ENCODE measurements at places on chromosomes 3 and 15.

DNA sequence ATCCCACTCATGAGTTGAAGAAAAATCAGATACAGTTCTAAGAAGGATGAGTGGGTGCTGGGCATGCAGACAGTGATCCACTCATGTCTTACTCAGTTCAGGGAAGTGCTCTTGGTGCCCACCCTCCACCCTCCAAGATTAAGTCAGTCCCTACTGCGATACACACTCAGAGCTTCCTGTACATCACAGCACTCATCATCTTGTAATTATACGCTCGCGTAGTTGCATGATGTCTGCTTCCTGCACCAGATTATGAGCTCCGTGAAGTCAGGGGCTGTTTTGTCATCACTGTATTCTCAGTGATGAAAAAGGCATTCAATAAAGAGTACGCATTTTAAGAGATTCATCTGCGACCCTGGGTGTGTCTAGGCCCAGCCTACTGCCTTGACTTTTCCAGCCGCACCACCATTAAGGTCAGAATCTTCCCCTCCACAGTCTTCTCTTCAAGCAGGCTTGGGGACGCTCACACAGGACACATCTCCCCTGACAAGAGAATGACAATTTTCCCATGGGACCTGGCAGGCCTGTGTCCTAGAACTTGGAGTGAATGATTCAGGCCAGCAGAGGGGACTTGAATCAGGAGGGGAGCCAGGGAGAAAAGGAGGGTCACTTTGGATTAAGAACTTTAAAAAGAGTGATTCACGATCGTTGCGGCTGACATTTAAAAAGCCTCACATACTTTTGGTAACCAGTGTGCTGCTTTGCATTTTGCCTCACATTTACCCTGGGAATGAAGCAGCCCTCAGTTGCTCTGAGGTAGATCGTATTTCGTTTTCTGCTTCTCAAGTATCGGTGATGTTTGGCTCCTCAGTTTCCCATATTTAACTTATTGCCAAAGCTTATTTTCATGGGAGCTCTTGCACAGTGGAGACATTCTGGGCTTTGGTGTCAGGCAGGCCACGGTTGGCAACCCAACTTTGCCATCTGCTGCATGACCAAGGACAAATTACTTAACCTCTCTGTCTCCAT lies 7.9 kb upstream of the PDE8A start:
- peak; percentile 53 for DNase-seq

DNA sequence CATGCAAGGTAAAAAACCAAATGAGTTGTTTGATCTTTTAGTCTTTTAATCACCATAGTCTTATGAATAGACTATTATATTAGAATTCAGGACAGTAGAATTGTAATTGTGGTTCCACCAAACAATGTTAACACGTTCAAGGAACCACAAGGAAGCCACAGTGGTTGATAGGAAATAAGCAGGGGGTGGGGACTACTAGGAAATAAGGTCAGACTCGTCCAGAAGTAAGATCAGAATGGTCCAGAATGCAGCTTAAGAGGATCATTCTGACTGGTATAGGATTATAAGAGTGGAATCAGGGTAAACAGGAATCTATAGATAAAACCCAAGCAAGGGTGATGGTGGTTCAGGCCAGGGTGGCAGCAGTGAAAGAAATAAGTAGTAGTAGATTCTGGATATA lies 7.5 kb downstream of the MYNN start:
- no peak for DNase-seq

DNA sequence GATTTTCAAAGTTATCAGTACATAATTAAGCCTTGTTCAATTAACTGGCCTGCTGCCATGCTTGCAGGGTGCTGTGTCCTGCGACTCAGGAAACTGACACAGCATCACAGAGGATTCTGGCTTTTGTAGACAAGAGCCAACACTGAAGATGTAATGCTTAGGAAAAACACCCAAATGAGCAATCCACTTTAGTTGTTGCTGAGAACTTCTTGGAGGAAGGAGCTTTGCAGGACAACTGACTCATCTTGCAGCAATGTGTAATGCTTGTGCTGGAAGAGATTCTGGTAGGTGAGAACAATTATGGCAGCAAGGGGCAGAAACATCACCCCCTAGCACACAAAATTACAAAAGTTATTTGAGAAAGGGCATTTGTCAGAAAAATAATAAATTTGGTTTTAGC lies 67.6 kb downstream of the NLGN1 start:
- peak; percentile 24 for DNase-seq

GRCh38 chr3:184586851-184587250 lies 25.3 kb downstream of the EPHB3 start:
- no peak for DNase-seq

DNA sequence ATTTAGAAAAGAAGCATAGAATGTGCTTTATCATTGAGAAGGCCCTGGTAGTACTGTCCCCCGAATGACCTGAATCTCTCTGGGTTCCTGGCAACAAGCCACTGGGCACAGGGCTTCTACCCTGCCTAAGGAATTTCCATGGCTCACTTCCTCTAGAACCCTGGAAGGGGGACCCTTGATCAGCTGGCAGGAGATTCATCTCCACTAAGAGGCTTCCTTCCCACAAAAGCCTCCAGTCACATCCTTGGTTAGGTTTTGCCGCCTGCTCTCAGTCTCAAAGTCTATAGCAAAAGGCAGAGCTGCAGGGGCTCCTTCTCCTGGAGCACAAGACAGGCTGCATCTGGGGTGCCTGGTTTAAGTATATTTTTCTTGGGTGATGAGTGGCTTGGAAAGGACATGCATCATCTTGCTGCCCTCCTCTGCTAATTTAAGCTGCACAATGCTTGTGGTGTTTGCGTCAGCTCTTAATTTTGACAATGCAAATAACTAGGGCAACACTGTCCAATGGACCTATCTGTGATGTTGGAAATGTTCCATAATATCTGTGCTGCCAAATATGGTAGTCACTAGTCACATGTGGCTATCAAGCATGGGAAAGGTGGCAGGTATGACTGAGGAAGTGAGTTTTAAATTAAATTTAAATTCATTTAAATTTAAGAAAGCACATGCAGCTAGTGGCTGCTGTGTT lies 33.4 kb upstream of the RARRES1 start:
- peak; percentile 50 for DNase-seq

DNA sequence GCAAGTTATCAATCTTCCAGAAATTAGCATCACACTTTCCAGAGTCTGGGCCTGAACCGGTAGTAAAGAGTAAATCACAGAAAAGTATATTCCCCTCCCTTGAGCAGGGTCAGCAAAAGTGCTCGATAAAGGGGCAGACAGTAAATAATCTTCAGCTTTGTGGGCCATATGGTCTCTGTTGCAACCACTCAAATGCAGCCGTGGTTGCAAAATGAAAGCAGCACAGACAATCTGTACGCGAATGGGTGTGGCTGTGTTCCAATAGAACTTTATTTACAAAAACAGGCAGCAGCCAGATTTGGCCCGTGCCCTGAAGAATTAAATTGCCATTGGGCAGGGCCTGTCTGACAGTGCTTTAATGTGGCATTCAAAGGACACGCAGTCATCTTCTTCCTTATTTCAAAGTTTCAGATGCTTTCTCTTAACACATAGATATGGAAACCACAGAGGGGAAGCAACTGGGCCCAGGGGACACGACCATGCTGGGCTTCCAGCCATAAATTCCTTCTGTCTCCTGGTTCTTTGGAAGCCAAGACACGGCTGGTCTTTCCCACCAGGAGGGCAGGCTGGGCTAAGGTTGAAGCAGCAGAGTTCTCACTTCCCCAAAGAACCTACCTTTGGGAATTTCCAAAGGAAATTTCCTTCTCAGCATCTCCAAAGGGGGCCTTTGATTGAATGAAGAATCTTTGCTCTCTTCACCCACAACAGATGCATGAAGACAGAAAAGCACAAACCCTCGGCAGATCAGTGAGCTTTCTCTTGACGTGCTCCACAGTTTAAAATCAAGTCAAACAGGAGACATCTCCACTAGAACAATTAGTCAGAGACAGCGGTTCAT lies 489.8 kb upstream of the PROK2 start:
- peak; percentile 86 for DNase-seq

GRCh38 chr3:110886222-110886893 lies 185.3 kb upstream of the NECTIN3 start:
- no peak for DNase-seq

DNA sequence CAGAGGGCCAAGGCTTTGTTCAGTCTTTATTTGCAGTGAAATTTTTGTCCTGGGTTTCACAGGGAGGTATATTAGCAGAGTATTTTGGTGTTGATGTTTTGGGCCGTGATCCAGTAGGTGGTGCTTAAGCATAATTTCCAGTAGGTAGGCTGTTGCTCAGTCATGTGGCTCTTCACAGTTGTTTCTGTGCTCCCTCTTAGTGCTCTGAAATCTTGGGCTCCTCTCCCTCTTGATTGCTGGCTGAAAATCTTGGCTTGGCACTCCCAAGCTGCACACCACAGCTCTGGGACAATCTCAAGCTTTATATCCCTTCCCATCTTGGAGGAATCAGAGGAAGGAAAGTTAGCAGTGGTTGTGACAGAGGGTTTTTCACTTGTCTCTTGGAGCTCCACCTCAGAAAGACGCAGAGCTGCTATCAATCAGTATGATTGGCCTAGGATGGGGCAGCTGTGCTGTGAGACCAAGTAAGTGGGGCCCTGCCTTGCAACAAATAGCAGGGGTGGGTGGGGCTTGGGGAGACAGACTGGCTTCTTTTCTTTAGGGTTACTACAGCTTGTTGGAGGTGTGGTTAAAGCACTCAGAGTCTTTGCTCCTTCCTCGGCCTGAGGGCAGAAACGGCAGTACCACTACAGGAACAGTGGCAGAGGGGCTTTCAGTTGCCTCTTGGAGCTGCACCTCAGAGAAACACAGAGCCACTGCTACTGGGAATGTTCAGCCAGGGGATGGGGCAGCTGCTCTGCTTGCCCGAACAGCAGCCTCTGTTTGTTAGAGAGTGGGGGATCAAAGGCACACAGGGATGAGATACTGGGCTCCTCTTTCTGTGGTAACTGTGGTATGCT lies 627.0 kb downstream of the SI start:
- peak; percentile 65 for DNase-seq

- no peak for DNase-seq
Observed at GRCh38 chr3:22732641-22733040, 470.5 kb upstream of the UBE2E2 start.

- DNase-seq: no peak
Observed at GRCh38 chr3:108412121-108412750, 98.2 kb downstream of the MYH15 start.

- peak; percentile 22 for DNase-seq
Observed at GRCh38 chr3:21654241-21654640, 96.8 kb downstream of the ZNF385D start.

DNA sequence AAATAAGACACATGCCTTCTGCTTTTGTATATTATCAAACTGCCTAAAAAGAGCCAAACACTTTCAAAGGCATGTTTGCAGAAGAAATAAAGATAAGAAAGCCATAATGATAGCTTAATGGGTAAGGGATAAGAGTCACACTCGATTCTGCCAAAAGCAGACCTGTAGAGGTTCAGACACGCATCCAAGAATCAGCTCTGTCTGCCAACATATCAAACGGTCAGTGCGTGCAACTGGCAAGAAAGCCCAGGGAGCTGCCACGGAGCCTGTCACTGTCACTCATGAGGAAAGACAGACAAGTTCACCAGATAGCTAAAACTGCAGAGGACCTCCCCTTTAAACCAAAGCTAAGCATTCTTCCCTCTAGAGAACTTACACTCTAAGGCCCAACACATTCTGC lies 23.2 kb downstream of the DCP1A start:
- no peak for DNase-seq

DNA sequence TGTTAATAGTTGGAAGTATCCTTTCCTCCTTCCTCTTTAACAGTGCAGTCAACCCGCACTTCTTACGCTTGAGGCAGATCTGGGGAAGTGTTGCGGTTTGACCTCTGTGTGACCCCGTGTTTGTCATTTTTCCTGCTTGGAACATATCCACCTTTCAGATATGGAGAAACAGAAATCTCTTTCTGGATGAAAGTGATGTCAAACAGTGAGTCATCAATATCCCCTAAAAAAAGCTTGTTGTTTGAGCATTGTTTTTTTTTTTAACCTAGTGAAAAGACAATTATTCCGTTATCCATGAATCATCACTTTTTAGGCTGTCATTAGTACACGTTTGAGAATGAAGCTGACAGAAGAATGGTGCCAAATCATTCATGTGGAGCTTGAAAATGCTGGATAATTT lies 293.7 kb downstream of the ARPP21 start:
- DNase-seq: peak; percentile 93

- no peak for DNase-seq
Observed at GRCh38 chr3:71854096-71854495, 69.1 kb upstream of the PROK2 start.

DNA sequence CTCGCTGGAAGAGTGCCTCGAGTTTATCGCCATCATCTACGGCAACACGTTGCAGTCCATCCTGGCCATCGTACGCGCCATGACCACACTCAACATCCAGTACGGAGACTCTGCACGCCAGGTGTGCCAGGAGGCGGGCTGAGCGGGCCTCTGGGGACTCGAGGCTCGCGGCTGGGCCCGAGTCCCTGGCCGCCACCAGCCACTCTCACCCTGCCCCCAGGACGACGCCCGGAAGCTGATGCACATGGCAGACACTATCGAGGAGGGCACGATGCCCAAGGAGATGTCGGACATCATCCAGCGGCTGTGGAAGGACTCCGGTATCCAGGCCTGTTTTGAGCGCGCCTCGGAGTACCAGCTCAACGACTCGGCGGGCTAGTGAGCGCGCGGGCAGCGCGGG lies 1.9 kb downstream of the GNAT1 start:
- DNase-seq: no peak

- DNase-seq: peak; percentile 91
Observed at GRCh38 chr3:25587526-25587925, 77.2 kb downstream of the TOP2B start.

GRCh38 chr3:99927671-99928457 lies 110.2 kb downstream of the CMSS1 start:
- no peak for DNase-seq

DNA sequence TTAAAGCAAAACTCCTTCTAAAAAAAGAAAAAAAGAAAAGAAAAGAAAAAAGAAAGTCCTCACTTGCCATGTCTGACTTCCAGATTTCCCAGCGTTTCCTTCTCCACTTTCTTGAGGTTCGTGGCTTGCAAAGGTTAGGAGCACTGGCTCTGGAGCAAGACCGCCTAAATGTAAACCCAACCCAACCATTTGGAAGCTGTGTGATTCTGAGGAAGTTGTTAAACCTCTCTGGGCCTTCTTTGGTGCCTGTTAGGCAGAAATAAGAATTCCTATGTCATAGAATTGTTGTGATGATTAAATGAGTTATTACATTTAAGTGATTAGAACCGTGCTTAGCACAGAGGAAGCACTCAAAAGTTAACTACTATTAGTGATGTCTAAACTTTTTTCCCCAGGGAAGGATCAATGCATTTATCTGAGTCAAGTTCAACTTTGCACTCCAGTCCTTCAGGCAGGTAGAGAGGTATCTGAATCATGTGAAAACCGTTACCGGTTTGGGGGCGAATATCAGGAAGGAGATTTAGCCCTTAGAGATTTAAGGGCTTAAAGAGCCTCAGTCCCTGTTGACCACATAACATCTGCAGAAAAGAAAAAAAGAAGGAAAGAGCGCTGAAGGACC lies 78.3 kb upstream of the HES1 start:
- no peak for DNase-seq
